ENCODE measurements at places on chromosomes 6 and 20. TPM values are rescaled to one million over a fixed set of nuclear protein-coding genes. Genes with fewer than 3 reads are reported as not detected.

Gene TREM2
- total RNA-seq = 0.25 TPM

Gene FOXQ1
- not detected for total RNA-seq

Gene CRISP3
- total RNA-seq = not detected

Gene ZNF391
- 4.2 TPM for total RNA-seq

- no peak for DNase-seq
Observed at GRCh38 chr6:72783666-72784065, 161.8 kb downstream of the KCNQ5 start.

GRCh38 chr6:4853782-4854511 lies 77.7 kb downstream of the CDYL start:
- no peak for DNase-seq

DNA sequence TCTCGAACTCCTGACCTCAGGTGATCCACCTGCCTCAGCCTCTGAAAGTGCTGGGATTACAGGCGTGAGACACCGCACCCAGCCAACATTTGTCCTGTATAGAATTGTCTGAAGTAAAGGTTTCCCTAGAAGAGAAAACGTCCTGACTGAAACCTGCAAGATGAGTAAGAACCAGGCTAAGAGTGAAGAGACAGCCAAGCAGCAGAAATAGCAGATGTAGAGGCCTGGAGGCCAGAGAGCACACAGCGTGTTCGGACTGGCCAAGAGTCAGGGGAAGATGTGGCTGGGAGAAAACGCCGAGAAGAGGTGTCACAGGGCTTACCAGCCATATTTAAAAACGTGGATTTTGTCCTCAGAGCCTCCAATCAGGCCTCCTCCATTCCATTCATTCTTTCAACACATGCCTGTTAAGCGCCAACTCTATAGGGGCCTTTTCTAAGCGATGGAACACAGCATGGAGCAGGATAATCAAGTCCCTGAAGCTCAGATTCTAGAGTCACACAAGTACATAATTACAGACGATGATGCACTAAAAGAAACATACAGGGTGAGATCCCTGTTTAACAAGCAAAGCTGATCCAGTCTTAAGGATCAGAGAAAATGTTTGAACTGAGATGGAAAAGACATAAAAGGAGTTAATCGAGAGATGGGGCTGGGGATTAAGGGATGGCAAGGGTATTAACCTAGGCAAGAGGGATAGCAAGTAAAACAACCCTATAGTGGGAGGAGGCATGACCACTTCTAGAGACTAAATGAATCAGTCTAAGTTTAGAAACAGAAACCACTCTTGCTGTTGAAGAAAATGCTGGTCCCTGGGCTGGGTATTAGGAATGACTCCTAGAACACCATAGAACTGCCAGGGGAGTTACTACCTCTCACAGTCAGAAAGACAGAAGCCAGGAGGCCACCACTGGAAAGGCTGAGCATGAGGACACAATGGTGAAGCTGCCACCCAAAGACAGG lies 4.8 kb downstream of the ZCCHC3 start:
- DNase-seq = no peak

DNA sequence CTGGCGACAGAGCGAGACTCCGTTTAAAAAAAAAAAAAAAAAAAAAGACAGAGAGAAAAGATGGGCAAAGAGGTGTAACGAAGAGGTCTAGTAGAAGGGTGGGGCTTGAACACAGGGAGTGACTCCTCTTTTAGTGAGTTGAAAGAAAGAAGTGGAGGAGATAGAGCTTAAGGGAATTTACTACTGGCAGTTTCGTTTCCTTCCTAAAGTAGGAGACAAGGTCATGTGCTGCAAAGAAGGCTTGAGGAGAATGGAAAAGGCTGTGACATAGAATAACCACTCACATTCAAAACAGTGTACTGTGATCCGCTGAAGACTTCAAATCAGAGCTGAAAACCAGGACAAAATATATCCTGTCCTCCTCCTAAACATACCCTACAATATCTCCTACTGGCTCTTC lies 63.8 kb upstream of the EIF2S2 start:
- no peak for DNase-seq

DNA sequence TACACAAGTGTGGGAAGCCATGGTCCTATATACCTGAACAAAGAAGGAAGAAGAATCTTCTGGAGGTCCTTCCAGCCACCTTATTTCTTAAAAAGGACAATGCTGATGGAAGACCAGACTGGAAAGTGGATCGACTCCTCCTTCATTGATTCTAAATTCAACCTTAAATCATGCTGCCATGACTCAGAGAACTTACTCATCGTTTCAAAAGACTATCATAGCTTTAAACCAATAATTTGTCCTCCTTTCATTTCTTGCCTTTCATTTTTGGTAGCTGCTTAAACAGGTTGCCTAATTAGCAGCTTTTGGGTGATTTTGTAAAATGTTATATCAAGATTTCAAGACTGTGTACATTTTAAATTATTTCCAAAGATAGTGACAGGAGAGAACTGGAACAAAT lies 60.8 kb downstream of the RTN4IP1 start:
- DNase-seq = no peak

GRCh38 chr6:143929975-143930374 lies 65.7 kb downstream of the ZC2HC1B start:
- DNase-seq = no peak

DNA sequence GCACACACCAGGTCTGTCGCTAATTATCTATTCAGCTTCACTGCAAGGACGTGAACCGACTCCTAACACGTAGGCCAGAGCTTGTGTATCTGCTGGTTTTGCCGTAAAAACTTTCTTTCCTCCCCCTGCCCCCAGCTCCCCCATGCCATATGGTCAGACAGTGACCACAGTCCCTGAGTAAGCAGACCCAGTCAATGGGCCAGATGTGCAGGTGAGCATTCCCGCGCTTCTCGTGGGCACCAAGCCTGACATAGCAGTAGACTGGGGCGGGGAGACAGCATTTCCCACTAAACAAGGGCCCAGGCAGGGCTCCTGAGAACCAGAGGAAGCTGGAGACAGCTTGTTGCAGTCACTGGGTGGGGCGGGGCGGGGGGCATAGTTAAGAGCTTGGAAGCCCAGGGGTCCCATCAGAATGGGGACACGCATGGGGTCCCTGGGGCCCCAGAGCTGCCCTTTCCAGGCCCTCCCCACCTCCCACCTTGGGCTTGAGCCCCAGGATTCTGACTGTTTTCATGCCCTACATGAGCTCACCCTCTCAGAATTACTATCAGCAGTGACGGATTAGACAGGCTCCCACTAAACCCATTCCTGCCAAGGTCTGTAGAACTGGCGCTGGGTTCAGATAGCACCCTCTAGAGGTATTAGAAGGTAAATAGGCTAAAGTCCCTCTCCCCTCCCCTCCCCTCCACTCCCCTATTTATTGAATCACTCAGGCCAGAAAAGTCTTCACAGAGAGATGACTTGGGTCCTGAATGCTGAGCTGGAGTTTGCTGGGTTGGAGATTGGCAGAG lies 51.8 kb downstream of the CDH26 start:
- no peak for DNase-seq

DNA sequence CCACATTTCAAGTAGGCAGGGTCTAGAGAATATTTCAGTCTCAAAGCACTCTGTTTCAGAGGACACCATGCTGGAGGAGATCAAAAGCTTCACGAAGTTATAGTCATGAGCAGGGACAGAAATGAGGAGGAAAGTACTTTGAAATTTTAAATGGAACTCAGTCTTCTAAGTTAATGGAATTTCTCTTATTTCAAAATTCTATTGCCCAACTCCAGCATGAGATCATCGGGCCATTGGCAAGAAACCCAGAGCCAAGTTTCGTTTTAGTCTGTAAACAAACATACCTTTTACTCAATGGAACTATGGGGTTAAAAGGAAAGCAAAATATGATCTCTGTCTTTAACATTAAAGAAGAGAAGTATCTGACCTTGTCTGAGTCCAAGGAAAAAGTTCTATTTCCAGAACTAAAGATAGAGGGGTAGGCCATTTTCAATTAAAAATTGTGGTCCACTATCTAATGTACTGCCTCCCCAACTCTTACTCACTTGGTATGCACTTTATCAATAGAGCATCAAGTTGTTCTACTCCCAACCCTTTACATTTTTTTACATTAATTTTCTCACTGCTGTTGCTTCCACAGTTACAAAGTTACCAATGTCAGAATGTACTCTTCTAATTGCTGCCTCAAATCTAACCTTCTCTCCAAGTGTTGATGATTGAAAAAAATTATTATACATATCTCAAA lies 235.3 kb upstream of the NRSN1 start:
- no peak for DNase-seq

GRCh38 chr6:78436335-78436734 lies 431.0 kb upstream of the IRAK1BP1 start:
- DNase-seq = no peak

GRCh38 chr6:158255275-158255988 lies 56.8 kb upstream of the TULP4 start:
- no peak for DNase-seq

DNA sequence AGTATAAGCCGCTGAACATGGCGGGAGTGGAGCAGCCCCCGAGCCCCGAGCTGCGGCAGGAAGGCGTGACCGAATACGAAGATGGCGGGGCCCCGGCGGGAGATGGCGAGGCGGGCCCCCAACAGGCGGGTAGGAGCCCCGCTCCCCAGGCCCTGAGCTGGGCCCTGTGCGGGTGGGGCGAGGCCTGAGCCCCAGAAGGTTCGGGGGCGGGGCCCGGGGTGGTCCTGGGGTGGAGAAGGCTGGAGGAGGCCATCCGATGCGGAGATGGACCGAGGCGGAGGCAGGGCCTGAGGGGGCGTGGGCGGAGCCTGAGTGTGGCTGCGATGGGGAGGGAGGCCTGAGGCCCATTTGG lies 7.1 kb downstream of the L3MBTL1 start:
- no peak for DNase-seq

DNA sequence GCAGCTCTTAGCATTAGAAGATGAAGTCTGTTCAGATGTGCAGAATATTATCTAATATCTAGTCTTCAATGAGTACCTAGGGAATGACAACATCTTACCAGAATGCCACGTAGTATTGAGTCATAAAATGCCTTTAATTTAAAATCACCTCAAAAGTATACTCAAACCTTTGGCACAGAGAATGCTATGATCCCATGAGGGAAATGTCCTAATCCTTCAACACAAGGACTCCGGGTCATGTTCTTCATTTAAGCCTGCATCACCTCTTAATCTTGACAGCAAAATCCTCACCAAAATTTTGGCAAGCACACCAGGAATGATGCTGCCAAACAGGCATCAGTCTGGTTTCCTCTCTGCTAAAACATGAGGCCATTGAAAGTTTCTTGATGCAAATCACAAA lies 23.6 kb upstream of the MARCKS start:
- no peak for DNase-seq

- no peak for DNase-seq
Observed at GRCh38 chr6:20789162-20789561, 254.9 kb downstream of the CDKAL1 start.

- DNase-seq = peak; percentile 73
Observed at GRCh38 chr6:16322666-16323312, 84.4 kb downstream of the GMPR start.

GRCh38 chr6:137950581-137950980 lies 83.5 kb downstream of the TNFAIP3 start:
- DNase-seq = no peak

DNA sequence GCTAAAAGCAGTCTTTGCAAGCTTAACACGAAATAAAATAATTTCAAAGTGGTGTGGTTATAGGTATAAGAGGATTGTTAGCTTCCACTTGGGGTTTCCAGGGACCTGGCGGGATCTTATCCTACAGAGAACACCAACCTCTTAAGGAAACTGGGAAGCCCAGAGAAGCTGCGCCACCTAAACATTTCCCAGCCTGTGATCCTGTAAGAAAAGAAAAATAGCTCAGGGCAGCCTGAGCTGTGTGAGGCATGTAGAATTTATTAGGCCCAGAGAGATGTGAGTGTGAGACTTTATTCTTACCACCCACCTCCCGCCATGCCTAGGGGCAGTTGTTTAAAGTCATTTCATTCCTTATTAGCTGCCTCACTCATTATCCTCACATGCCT lies 54.1 kb downstream of the CCN2 start:
- no peak for DNase-seq

DNA sequence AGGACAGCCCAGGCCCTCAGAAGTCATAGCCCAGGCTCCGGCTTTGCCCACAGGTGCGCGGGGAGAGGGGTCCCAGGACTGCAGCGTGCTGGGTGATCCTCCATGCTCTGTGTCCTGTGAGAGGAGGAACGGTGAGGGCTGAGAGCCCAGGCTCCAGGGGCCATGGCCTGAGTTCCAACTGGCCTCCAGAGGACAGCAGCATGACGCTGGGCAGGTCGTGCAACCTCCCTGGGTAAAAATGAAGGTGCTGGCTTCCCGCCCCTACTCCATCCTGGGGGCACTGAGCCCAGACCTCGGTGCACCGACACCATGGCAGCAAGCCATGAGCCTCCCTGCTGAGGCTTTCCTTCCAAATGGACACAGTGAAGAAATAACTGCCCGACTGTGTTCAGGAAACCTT lies 305.4 kb downstream of the TAF4 start:
- DNase-seq = no peak

- no peak for DNase-seq
Observed at GRCh38 chr6:101150226-101150625, 243.3 kb upstream of the GRIK2 start.

DNA sequence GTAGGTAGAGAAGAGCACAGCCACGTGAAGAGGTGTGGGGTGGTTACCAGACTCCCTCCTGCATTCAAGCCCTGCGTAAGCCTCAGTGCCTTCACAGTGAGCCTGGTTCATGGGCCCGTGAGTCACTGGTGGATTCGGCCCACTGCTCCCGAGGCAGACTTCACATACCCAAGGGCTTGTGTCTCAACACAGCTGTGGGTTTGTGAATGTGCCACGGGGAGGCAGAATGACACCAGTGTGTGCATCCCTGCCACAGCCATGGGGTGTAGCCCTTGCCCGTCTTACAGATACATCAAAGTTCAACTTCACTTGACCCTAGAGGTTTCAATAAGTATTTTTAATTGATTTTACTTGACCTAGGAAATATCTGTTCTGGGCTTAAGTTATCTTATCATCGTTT lies 108.5 kb downstream of the MAP3K4 start:
- no peak for DNase-seq

- no peak for DNase-seq
Observed at GRCh38 chr6:33123181-33123580, 47.4 kb downstream of the HLA-DPB1 start.

GRCh38 chr6:31525932-31526591 lies 2.7 kb upstream of the MCCD1 start:
- DNase-seq = no peak

- peak; percentile 43 for DNase-seq
Observed at GRCh38 chr20:24164360-24164759, 175.8 kb upstream of the GGTLC1 start.

GRCh38 chr6:131293472-131293911 lies 158.2 kb downstream of the AKAP7 start:
- DNase-seq = no peak

DNA sequence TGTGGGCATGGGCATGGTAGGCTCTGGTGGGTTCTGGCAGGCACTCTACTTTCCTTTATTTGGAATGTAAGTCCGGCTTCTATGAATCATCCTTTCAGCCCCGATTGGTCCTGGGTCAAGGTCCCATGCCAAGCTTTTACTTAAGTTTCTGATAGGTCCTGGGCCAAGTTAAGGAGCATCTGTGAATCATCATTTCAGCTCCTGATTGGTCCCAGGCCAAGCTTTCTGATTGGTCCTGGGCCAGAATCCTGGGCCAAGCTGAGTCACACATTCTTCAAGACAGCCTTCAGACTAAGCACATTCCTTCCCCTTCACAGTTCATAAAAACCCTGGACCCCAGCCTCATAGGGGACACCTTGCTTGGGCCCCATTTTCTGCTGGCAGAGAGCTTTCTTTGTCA lies 231.0 kb upstream of the EYS start:
- no peak for DNase-seq

- DNase-seq = no peak
Observed at GRCh38 chr6:152981989-152982903, 595 bp downstream of the FBXO5 start.

- no peak for DNase-seq
Observed at GRCh38 chr20:13788167-13788834, 3.5 kb downstream of the NDUFAF5 start.
